ENCODE measurements at places on chromosomes 1 and 21.

DNA sequence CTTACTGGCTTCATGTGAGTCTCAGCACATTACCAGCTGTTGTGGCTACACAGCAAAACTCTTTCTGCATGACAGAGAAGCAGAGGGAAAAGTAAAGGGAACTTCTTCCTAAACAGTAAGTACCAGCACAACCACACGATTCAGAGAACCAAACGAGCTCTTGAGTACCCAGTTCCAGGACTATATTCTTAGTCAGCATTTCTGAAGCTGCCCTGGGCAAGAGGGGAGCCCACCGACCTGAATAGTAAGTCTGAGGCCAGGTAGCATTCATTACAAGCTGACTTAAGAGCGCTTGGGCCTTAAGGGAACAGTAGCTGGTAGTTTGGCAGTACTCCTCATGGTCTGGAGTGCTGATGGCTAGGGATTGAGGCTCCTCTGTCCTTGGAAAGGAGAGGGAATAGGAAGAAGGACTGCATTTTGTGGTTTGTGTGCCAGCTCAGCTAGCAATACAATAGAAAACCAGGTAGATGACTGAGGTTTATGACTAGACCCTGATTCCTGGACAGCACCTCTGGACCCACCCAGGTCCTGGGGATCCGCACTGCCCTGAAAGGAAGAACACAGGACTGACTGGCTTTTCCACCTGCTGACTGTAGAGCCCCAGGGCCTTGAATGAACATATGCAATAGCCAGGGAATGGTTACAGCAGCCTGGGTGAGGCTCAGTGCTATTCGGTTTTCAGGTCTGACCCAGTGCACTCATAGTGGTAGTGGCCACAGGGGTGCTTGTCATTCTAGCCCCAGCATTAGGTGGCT lies 396.8 kb upstream of the PRMT6 start:
- DNase-seq, result no peak

GRCh38 chr1:161342821-161343220 lies 24.9 kb downstream of the CFAP126 start:
- no peak for DNase-seq

DNA sequence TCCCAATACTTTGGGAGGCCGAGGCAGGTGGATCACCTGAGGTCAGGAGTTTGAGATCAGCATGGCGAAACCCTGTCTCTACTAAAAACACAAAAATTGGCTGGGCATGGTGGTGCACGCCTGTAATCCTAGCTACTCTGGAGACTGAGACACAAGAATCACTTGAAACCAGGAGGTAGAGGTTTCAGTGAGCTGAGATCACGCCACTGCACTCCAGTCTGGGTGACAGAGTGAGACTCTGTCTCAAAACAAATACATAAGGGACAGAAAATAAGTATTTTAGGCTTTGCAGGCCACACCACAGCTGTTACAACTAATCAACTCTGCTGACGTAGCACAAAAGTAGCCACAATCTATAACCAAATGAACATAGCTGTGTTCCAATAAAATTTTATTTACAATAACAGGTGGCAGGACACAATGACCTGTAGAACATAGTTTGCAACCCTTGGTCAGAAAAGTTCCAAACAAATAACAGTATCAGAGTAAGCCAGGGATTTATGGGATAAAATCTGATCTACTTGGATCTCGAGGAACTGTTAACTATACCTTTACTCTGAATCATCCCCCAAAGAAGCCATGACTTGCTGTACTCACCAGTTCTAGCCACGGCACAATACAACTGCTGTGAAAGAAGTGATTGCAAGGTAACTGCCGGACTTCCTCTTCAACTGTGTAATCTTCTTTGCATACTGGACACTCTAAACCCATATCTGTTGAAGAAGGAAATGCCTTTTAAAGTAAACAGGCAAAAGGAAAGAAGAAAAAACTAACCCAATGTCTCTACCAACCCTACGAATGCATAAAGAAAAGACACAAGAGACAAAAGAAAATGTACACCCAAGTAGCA lies 28.3 kb downstream of the CD160 start:
- DNase-seq, result no peak

DNA sequence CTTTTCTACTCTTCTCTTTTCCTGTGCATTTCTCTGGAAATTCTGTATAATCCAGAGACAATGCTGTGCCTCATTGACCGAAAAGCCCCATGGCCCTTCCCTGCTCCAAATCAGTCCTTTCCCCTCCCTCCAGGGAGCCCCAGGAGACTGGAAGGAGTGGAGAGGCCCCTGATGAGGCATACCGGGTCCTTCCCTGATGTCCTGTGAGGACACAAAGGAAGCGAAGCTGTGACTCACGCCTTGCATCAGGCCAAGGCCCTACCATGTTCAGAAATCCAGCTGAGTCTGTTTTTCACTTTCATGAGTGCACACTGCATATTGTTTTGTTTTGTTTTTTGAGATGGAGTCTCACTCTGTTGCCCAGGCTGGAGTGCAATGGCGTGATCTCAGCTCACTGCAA lies 38.7 kb upstream of the BECN2 start:
- no peak for DNase-seq

DNA sequence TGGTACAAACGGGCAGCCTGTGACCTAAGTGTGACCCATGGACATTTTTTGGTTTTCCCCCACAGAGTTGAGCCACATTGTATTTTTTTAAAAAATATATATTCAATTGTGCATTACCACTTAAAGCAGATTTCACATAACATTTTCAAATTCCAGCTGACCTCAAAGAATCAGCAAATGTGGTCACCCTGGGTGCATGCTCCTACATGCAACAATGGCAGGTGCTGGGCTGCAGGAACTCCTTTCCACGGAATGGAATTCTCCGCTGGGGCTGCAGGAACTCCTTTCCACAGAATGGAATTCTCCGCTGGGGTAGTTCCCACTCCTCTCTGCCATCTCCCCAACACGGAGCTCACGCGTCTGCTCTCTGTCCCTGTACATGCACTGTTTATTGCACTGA lies 68.7 kb downstream of the MAP10 start:
- no peak for DNase-seq

DNA sequence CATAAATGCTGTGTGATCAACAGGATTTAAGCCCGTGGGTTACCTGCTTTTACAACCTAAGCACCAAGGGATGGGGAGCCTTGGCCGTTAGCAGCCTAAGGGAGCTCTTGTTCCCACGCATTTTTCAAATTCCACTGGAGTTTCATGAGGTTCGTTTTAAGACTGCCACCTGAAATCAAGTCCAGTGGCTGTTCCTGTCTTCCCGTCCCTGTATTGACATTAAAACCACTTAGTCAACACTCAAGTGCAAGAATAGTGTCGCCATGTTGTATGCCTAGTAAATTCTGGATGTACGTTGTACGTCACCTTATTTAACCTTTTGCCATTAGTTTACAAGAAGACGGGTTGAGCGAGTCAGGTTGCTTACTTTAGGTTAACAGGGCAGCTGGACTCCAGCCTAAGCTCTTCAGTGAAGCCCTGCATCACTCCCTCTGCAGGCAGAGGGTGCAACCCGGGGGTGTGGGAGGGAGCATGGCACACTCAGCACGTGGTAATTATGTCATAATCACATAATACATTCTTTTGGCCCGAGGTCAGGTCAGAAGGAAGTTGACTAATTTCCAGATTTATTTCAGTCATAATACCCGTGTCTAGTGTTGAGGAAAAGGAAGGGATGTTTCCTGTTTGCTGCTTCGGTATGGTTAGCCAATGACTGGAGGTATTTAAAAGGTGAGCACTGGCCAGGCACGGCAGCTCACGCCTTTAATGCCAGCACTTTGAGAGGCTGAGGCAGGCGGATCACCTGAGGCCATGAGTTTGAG lies 42.5 kb downstream of the CNST start:
- no peak for DNase-seq

DNA sequence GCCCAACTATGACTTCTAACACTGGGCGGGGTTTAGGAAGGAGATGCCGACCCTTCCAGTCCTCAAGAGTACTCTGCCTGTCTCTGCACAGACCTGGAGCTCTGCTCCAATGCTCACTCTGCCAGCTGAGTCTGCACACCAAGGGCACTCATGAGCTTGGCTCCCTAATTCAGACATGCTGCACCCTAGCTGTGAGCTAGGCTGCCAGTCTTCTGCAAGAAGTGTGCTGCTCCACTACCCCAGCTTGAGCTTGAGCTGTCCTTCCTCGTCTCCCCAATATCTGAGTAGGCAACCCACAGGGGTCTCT lies 13.2 kb downstream of the TP53BP2 start:
- no peak for DNase-seq

DNA sequence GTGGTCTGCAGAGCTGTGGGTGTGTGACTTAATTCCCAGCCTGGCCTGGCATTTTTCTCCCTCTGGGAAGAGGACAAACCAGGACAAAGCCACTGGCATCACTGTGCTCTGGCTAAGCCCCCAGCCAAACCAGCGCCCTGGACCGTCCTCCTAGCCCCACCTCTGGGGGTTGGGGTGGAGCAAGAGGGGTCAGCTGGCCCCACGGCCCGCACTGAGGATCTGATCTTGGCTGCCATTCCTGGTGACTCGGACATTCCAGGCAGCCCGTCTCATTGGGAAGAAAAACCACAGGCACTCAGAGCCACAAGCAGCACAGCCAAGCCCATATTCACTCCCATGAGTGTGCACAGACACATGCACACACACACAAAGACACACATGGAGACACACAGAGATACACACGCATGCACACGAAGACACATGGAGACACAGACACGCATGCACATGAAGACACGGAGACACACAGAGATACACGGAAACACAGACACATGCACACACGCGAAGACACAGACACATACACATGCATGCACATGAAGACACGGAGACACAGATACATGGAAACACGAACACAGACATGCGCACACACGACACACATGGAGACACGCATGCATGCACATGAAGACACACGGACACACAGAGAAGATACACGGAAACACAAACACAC lies 2.3 kb upstream of the MXRA8 start:
- DNase-seq, result no peak

- no peak for DNase-seq
These were observed 69.8 kb upstream of the HAO2 start for GRCh38 chr1:119298687-119299303.

DNA sequence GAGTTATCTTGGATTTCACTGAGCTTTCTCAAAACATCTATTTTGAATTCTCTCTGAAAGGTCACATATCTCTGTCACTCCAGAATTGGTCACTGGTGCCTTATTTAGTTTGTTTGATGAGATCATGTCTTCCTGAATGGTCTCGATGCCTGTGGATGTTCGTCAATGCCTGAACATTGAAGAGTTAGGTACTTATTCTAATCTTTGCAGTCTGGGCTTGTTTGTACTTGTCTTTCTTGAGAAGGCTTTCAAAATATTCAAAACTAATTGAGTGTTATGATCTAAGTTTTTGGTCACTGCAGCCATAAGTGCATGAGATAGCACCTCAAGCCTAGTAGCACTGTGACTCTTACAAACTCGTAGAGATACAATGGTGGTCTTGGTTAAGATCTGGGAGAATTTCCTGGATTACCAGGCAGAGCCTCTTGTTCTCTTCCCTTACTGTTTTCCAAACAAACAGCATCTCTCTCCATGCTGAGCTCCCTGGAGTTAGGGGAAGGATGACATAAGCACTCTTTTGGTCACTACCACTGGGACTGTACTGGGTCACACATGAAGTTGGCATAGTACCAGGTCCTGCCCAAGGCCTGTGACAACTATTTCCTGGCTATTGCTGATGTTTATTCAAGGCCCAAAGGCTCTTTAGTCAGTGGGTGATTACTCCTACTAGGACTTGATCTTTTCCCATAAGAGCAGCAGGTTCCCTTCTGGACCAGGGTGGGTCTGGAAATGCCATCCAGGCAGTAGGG lies 25.6 kb downstream of the SLC22A15 start:
- no peak for DNase-seq

DNA sequence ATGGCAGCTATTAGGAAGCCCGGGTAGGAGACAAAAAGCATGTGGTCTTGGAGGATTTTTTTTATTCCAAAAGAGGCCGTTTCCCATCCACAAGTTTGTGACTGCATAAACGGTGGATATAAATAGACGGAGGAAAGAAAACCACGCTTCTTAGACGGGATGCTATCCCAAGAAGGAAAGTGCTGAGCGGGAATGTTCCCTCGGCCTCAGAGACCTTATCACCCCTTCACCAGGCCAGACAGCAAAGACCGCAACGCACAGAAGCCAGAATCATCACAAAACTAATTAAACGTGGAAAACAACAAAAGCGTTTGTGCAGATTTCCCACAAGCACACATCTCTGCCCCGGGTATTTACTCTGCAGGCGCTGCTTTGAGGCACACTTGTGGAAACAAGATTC lies 43.2 kb downstream of the HLCS start:
- no peak for DNase-seq

- DNase-seq, result no peak
These were observed 47.1 kb downstream of the STX6 start for GRCh38 chr1:180975551-180975950.

GRCh38 chr1:117122330-117123025 lies 929 bp upstream of the TRIM45 start:
- no peak for DNase-seq

DNA sequence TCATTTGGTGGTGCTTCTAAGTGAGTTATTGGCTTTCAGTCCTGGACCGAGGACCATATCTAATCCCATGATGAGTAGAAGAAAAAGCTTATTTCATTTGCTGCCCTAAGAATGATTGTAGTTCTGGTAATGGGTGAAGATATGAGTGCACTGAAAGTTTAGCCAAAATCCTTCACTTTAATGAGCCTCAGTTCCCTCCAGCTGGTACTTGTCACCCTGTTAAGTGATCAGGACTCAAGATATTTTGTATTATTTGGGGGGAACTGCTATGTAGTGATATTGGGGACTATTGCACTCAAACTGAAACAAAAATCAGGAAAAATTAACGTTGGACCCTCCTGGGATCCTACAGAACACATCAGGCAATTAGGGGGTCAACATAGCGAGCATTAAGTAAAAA lies 165.9 kb downstream of the PRDM2 start:
- DNase-seq, result no peak

GRCh38 chr1:86750076-86750475 lies 45.7 kb downstream of the SH3GLB1 start:
- no peak for DNase-seq

- no peak for DNase-seq
These were observed 4.0 kb downstream of the GLMP start for GRCh38 chr1:156291226-156292061.

- DNase-seq, result no peak
These were observed 9.5 kb upstream of the DUSP10 start for GRCh38 chr1:221751226-221751887.

DNA sequence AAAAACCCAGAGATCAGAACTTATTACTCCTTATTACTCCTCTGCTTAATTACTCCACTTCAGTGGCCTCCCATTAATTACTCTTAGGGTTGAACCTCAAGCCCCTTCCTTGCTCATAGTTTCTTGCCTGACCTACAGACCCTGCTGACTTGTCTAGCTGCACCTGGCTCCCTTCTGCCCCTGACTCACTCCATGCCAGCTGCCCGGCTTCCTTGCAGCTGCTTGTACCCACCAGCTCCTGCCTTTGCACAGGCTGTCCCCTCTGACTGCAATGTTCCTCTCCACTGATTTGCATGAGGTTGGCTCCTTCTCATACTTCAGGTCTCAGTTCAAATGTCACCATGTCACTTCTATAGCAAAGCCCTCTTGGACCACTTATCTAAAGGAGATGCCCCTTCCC lies 1.9 kb upstream of the PTPRU start:
- no peak for DNase-seq

GRCh38 chr21:45517249-45518065 lies 24.8 kb downstream of the SLC19A1 start:
- no peak for DNase-seq
